T-helper 17 cell (primary cell): ENCODE measurements at places on chromosomes 13 and 19. TPM values are rescaled to one million over a fixed set of nuclear protein-coding genes. Genes with fewer than 3 reads are reported as not detected.

Gene MAU2
- total RNA-seq = 130 TPM

Gene ELANE
- not detected for total RNA-seq

Gene TDRD12
- 0.55 TPM for total RNA-seq

Gene CEACAM3
- total RNA-seq = 0.25 TPM

Gene SYCN
- not detected for total RNA-seq

Gene SHISA7
- not detected for total RNA-seq

Gene CSNK1G2
- total RNA-seq = 110 TPM

Gene SLC6A16
- total RNA-seq = 3.1 TPM

DNA sequence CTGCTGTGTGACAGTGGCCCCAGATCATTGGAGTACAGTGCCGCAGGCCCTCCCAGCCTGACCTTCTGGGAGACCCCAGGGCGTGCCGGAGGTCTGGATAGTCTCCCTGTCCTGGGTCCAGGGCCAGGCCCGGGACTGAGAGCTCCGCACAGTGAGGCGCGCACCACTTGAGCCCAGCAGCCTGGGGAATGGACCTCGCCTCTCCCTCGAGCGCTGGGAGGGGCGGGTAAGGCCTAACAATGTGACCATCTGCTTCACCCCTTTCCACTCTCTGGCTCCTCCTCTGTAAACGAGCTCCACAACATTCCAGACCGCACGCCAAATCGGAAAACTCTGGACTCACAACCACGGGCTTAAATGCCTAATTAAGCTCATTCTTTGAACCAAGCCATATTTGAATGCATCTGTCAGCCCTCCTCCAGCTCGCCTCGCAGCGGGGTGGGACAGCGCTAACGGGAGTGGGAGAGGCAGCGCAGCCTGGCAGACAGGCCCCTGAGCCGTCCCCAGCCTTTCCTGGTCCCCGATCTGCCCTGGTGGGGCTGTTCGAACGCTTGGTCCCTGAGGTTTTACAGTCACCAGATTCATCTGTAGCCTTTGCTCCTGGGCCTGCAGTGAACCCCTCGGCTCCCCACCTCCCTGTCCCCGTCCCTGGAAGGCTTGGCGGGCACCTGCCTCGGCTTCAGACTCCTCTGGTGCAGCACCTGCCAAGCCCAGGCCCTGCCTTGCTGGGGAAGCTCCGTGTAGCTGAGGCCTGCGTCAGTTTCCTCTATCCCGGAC is 120.7 kb upstream of the VSTM2B start:
- H3K36me3 ChIP-seq = no peaks in the 10 kb centered on the region
- no peak overlapping the region for H3K27ac ChIP-seq
- DNase-seq = no peak
- no peak overlapping the region for H3K4me3 ChIP-seq

- no peak overlapping the region for H3K27ac ChIP-seq
- H3K4me3 ChIP-seq = no peak overlapping the region
- no peaks in the 10 kb centered on the region for H3K4me1 ChIP-seq
- DNase-seq = no peak
- peaks cover 20% of the 10 kb centered on the region for H3K27me3 ChIP-seq
- no peaks in the 10 kb centered on the region for H3K36me3 ChIP-seq
Observed at GRCh38 chr13:111917086-111917485, 149.9 kb upstream of the SOX1 start.

- peak within 1 kb of the TSS; percentile 95 for H3K27ac ChIP-seq
- no peak for DNase-seq
- no peaks in the 10 kb centered on the region for H3K27me3 ChIP-seq
- no peaks in the 10 kb centered on the region for H3K36me3 ChIP-seq
- peaks cover 64% of the 10 kb centered on the region for H3K4me1 ChIP-seq
- H3K4me3 ChIP-seq = peak within 1 kb of the TSS; percentile 99
Observed at GRCh38 chr19:51368366-51369282, at the start of gene CLDND2. Gene CLDND2 (minus strand): TSS chr19:51369003. CDS start chr19:51368577, 426 bp downstream.

DNA sequence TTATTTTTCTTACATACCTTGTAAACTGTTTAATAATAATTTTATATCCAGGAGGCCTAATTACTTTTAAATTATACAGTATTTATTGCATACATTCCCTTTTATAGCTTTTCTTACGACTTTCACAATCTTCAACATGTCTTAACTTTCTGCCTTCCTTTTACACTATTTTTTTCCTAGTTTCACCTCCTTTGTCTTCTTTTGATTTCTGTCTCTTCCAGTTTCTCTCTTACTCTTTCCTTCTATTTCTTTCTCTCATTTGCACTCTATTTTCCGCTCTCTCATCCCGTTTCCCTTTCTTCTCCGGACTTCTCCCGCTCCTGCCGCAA is 11.5 kb downstream of the ZNF552 start:
- no peaks in the 10 kb centered on the region for H3K36me3 ChIP-seq
- peak overlapping the region; percentile 10 for H3K4me3 ChIP-seq
- H3K27ac ChIP-seq = peak overlapping the region; percentile 59
- H3K27me3 ChIP-seq = no peaks in the 10 kb centered on the region

DNA sequence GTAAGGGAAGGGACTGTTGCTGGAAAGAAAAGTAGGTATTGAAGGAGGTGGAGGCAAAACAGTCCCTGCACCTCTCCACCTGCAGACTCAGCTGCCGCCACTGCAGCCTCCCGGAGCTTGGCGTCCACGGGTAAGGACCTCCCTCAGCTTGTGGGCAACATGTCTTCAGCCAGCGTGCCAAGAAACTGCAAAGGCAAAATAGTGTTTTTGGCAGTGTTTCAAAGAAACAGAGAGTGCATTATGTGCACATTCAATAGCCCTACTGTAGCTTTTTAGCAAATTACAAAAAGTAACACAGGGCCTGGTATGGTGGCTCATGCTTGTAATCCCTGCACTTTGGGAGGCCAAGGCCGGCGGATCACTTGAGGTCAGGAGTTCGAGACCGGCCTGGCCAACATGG is 57.4 kb downstream of the ATP11A start:
- no peak overlapping the region for H3K27ac ChIP-seq
- no peak overlapping the region for H3K4me3 ChIP-seq
- H3K4me1 ChIP-seq = peaks cover 27% of the 10 kb centered on the region
- DNase-seq = no peak

DNA sequence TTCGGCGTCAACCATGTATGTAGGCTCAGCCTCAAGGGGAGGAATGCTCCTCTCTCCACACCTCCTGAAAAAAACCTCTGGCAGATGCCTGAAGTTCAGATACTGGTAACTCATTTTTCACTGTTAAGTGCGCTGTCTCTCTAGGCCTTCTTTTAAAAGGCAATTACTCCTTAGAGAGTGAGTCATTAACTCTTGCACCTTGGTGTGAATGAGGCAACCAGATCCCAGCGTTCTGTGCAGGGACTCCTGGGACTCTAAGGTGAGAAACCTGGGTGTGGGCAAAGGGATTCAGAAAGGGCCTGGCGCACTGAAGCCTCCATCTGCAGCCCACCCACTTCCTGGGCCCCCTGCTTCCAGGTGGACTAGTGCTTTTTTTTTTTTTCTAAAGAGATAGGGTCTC is 71.7 kb downstream of the SIAH3 start:
- DNase-seq = no peak
- H3K4me1 ChIP-seq = peaks cover 4% of the 10 kb centered on the region
- no peak overlapping the region for H3K27ac ChIP-seq
- peaks cover 26% of the 10 kb centered on the region for H3K27me3 ChIP-seq
- no peak overlapping the region for H3K4me3 ChIP-seq
- H3K36me3 ChIP-seq = no peaks in the 10 kb centered on the region

GRCh38 chr19:23561341-23561740 is 125.7 kb downstream of the ZNF675 start:
- no peaks in the 10 kb centered on the region for H3K27me3 ChIP-seq
- H3K36me3 ChIP-seq = no peaks in the 10 kb centered on the region
- no peaks in the 10 kb centered on the region for H3K4me1 ChIP-seq
- DNase-seq = no peak
- no peak overlapping the region for H3K27ac ChIP-seq

DNA sequence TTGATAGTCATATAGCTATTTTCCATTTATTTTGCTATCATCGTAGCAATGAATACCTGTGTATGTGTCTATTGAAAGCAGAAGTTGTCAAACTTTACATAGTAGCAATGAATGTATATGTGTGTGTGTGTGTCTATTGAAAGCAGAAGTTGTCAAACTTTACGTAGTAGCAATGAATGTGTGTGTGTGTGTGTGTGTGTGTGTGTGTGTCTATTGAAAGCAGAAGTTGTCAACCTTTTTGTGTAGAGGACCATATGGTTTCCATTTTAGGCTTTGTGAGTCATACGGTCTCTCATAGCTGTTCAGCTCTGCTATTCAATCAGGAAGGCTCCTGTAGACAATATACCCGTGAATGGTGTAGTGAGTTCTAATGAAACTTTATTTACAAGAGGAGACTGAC is 20.8 kb downstream of the NLRP4 start:
- H3K4me3 ChIP-seq = no peak overlapping the region
- no peaks in the 10 kb centered on the region for H3K4me1 ChIP-seq
- no peak for DNase-seq
- H3K27me3 ChIP-seq = no peaks in the 10 kb centered on the region
- H3K36me3 ChIP-seq = no peaks in the 10 kb centered on the region

DNA sequence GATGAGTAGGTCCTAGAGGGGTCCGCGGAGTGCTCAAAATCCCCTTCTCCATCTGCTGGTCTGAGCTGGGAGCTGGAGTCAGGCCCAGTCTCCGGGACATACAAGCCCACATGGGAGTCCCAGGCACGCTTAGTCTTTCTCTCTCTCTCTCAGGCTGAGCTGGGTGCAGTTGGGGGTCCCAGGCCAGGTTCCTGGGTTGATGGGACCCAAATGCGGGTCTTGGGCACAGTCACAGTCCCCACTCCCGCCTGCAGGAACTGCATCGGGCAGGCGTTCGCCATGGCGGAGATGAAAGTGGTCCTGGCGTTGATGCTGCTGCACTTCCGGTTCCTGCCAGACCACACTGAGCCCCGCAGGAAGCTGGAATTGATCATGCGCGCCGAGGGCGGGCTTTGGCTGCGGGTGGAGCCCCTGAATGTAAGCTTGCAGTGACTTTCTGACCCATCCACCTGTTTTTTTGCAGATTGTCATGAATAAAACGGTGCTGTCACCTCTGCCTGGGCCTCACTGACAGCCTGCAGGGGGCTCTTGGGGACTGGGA is 23.8 kb downstream of the CYP4F12 start:
- peaks cover 22% of the 10 kb centered on the region for H3K27me3 ChIP-seq
- DNase-seq = no peak
- no peak overlapping the region for H3K27ac ChIP-seq
- no peaks in the 10 kb centered on the region for H3K4me1 ChIP-seq
- H3K36me3 ChIP-seq = no peaks in the 10 kb centered on the region

DNA sequence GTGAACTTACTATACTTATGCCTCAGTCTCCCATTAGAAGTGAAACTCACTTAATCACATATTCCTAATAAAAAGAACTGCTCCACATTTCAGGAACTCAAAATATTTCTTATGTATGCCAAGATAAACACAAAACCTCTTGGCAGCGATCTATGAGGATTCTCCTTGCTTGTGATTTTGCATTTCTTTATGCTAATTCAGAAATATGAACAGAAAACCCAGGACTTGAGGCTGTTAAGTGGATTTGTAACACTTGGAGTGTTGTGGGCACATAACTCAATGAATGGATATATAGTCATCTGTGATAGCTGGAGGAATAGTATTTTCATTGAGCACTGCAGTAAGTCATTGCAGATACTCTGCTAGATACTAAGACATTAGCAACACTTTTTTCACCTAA is 5.6 kb upstream of the KATNAL1 start:
- no peak for DNase-seq
- peaks cover 4% of the 10 kb centered on the region for H3K36me3 ChIP-seq
- H3K27me3 ChIP-seq = no peaks in the 10 kb centered on the region
- H3K4me3 ChIP-seq = no peak overlapping the region

DNA sequence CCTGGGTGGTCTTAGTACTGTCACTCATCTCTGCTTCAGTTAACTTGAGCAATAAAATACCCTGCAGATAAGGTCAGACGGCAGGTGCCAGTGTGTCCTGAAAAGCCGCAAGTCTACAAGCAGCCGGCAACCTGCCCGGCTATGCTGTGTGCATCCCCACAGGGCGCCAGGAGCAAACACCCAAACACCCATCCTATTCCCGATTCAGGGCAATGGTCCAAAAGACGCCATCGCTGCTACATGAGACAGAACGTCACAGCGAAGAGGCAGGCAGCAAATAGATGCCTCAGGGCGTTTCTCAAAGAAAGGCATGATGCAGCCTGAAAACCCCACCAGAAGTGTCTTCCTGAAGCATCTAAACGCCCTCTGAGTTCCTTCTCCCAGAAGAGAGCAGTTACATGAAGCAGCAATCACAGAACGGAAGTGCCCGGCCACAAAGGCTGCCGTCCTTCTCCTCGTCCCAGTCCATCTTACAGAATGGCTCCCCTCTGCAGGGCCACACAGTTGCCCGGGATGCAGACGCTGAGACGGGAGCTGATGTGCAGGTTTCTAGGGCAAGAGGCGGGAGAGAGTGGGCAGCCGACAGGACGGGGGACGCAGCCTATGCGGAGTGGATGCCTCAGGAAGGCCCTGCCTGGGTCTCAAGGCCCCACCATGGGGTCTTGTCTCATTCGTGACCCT is 35.1 kb downstream of the RASA3 start:
- peaks cover 6% of the 10 kb centered on the region for H3K36me3 ChIP-seq
- H3K27ac ChIP-seq = peak overlapping the region; percentile 87
- no peak for DNase-seq
- H3K27me3 ChIP-seq = no peaks in the 10 kb centered on the region

DNA sequence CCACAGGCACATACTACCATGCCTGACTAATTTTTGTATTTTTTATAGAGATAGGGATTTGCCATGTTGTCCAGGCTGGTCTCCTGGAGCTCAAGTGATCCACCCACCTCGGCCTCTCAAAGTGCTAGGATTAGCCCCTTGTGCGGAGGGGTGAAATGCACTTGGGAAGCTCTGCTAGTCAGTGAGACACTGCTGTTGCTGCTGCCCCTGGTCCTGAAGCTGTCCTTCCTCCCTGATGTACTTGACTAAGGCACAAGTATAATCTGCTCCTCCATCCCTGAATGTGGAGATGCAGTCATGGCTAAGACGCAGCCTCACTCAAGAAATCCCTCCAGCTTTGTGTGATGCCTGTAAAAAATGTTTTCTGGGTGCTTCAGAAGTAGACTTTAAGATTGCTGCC is 124.5 kb downstream of the KCTD15 start:
- H3K4me1 ChIP-seq = no peaks in the 10 kb centered on the region
- no peak overlapping the region for H3K27ac ChIP-seq
- no peak overlapping the region for H3K4me3 ChIP-seq
- H3K27me3 ChIP-seq = peaks cover 30% of the 10 kb centered on the region
- H3K36me3 ChIP-seq = no peaks in the 10 kb centered on the region
- DNase-seq = no peak

- peaks cover 20% of the 10 kb centered on the region for H3K27me3 ChIP-seq
- H3K27ac ChIP-seq = no peak overlapping the region
- no peak for DNase-seq
- H3K36me3 ChIP-seq = no peaks in the 10 kb centered on the region
- no peaks in the 10 kb centered on the region for H3K4me1 ChIP-seq
Observed at GRCh38 chr19:30280018-30280417, 92.2 kb upstream of the ZNF536 start.

DNA sequence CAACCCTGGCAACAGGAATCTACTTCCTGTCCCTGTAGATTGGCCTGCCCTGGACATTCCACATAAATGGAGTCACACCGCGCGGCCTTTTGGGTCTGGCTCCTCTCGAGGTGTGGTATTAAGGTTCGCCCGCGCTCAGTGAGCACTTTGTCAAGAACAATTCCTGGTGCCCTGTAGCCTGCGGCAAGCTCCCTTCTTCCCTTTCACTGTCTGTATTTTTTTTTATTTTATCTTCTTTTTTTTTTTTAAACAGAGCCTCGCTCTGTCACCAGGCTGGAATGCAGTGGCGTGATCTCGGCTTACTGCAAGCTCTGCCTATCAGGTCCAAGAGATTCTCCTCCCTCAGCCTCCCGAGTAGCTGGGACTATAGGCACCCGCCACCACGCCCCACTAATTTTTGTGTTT is 28.3 kb downstream of the PEX11G start:
- DNase-seq = no peak
- no peak overlapping the region for H3K27ac ChIP-seq
- no peaks in the 10 kb centered on the region for H3K27me3 ChIP-seq
- H3K4me3 ChIP-seq = no peak overlapping the region
- peaks cover 2% of the 10 kb centered on the region for H3K4me1 ChIP-seq
